Mesenteric fat pad (tissue), 1 donor: ENCODE measurements at places on chromosomes 4 and X. TPM values are rescaled to one million over a fixed set of nuclear protein-coding genes. Genes with fewer than 3 reads are reported as not detected.

GRCh38 chr4:151227731-151228130 is 49.2 kb upstream of the PRSS48 start:
- DNase-seq = no peak

GRCh38 chrX:42396136-42396535 is 381.8 kb downstream of the PPP1R2C start:
- DNase-seq = no peak

- no peak for DNase-seq
Measured at GRCh38 chrX:13994104-13994503, 35.6 kb downstream of the GEMIN8 start.

DNA sequence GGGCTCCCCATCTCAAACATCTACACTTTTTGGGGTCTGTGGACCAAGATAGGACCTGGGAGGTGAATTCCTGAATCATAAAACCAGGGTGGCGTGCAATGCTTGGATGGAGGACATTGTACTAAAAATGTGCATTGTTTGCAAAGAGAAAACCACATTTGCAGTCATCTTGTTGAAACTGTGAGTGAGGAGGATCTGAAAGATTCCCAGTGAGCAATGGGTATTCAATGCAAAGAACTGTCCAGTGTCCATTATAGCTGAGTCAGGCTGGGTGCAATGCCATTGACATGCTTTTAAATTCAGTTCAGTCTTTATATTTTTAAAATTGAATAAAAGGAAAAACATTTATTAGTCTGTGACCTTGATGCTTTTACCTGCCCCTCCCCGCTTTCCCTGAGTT is 215.7 kb downstream of the STK32B start:
- DNase-seq = no peak

- no peak for DNase-seq
Measured at GRCh38 chrX:131393426-131393825, 104.3 kb upstream of the IGSF1 start.

GRCh38 chr4:76457885-76458284 is 22.9 kb downstream of the SHROOM3 start:
- DNase-seq = no peak

DNA sequence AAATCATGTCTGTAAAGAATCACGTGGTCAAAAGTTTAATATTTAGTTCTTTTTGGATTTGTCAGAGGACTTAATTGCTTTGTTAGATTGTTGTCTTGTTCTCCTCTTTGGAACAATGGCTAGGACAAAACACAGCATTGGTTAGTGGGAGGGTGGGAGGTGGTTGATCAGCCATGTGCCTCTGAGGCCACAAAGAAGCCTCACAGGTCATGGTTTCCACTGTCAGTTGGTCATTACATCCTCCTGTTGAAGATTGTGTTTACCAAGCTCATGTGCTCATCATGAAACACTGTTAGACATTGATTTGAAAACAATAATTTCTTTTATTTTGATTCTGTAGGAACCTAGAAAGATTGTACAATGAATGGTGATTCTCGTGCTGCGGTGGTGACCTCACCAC is 31.9 kb downstream of the ADD1 start:
- DNase-seq = no peak

- no peak for DNase-seq
Measured at GRCh38 chr4:38667085-38667893, 3.3 kb downstream of the KLF3 start.

- DNase-seq = no peak
Measured at GRCh38 chr4:148951346-148951745, 509.1 kb upstream of the NR3C2 start.

GRCh38 chr4:26764231-26764630 is 96.4 kb upstream of the STIM2 start:
- no peak for DNase-seq

- no peak for DNase-seq
Measured at GRCh38 chrX:14738643-14739042, 134.2 kb downstream of the FANCB start.

- no peak for DNase-seq
Measured at GRCh38 chr4:38073596-38074234, 113.5 kb downstream of the PTTG2 start.

- DNase-seq = no peak
Measured at GRCh38 chr4:103626296-103626695, 93.5 kb downstream of the TACR3 start.

- DNase-seq = no peak
Measured at GRCh38 chr4:88549815-88550214, 26.2 kb upstream of the PYURF start.

DNA sequence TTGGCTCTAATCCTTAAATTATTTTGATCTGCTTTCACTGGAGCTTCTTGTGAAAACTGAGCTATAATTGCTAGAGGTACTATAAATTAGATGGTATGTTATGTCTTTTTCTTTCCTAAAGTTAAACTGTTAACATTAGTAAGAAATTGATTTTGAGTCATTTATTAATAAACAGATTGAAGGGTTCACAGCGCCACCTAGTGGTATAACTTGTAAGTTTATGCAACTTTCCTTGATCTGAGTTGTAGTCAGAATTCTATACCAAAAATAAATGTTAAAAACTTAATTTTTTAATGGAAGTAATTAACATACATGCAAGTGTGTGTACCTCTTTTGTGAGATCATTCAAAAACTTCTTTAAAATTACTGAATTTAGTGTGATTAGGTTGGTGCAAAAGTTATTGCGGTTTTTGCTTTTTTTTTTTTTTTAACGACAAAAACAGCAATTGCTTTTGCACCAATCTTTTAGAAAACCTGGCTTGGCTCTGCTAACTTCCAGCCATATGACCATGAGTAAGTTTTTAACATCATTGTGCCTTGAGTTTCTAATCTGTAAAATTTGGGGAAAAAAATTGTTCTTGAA is 151.5 kb downstream of the CENPC start:
- no peak for DNase-seq

- DNase-seq = no peak
Measured at GRCh38 chr4:159463235-159463634, 360.4 kb downstream of the RAPGEF2 start.

DNA sequence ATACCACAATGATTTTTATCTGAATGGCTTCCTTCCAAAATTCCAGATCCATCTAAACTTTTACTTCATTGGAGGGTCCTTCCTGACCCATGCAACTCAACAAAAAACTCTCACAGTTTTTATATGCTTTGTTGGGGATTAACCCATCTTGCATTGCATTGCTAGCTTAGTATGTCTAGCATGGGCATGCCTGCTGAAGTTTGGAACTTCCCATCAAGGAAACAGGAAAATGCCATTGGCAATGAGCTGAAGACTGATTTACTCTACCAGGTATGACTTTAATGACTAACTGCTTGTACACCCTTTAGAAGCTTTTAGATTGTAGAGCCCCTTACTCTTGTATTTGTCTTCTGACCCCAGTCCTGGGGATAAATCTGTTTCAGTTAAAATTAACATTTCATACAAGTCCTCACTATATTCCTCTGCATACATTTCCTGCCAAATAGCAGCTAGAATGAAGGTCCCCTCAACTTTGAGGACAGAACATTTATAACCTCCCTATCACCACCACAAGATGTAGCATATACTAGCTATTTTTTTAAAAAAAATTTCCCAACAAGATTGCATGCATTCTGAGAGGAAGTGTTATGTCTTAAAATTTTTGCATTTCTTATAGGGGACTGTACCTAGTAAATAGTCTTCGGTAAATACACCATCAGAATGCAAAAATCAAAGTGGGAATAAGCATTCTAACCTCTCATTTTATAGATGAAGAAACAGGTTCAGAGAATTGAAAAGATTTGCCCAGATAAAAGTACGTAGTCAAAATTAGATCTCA is 52.5 kb upstream of the ATXN3L start:
- DNase-seq = no peak

- DNase-seq = no peak
Measured at GRCh38 chrX:130120746-130121504, 10.6 kb upstream of the ELF4 start.

- no peak for DNase-seq
Measured at GRCh38 chr4:151029537-151029936, 14.5 kb upstream of the LRBA start.

DNA sequence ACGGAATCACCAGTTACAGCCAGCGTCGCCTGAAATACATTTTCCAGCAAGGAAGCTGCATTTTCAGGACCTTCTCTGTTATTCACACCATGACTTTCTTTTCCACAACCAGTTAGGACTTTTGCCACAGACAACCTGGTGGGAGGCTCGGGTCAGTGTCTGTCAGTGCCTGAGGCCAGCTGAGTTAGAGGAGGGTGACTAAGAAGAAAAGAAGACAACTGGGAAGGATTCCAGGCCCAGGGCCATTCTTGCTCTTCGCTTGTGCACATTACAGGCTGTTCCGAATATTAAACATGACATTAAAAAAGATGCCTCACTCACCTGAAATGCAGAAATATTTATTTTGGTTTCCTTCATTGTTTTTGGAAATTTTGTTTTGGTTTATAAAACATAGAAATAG is 21.4 kb upstream of the CENPU start:
- DNase-seq = no peak

DNA sequence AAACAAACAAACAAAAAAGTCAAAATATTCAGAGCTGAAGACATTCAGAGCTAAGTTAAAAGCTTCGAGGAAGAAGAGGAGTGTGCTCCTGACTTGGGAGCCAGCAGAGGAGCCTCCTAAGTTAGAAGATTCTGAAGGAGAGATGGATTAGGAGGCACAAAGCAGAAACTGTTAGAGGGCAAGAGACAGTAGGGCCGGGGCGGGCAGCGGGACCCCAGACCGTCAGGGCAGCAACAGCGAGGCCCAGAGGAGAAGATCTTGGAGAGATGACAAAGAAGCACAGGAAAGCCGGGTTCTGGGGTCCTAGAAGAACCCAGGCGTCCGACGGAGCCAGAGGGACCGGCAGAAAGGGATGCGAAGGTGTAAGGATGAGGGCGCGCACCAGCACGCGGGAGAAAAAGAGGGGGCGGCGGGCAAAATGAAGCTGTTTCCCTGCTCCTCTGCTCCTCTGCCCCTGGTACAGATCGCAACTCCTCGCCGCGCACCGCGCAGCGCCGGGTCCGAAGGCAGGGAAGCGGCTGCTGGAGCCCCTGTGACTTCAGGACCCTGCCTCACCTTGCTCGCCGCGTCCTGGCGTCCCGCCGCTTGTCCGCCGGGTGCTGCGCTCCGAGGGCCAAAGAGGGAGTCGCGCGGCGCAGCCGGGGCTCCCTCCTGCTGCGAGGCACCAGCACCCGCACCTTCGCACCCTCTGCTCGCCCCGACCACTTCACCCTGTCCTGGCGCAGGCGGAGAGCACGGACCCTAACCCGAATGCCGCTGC is 477 bp downstream of the KLHL13 start:
- DNase-seq = no peak

DNA sequence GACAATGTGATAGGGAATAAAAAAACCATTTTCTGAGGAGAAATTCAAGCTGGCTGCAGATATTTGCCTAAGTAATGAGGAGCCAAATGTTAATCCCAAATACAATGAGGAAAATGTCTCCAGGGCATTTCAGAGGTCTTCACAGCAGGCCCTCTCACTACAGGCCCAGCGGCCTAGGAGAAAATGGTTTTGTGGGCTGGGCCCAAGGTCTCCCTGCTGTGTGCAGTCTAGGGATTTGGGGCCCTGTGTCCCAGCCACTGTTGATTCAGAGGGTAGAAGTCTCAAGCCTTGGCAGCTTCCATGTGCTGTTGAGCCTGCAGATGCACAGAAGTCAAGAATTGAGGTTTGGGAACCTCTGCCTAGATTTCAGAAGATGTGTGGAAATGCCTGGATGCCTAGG is 778.7 kb downstream of the CENPC start:
- no peak for DNase-seq

- no peak for DNase-seq
Measured at GRCh38 chr4:153426207-153426885, 39.8 kb upstream of the TMEM131L start.

DNA sequence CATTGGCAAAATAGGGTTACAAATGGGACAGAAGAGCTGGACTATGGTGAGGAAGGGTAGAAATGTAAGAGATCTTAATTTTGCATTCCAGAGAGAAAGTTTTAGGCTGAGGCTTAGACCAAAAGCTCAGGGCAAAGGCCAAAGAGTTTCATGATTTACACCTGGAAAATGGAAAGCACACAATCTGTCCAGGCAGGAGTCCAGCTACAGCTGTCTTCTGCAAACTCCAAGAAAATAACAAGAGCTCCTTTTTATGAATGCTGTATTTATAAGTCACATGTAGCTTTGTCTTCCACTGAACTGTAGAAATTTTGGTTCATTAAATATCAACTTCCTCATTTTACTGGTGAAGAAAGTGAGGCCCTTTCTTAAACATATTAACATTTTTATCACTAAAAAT is 288.0 kb upstream of the ATOH1 start:
- no peak for DNase-seq

- DNase-seq = no peak
Measured at GRCh38 chr4:90769251-90769650, 642.1 kb downstream of the CCSER1 start.

GRCh38 chrX:109735202-109735744 is 2.2 kb upstream of the ACSL4 start:
- no peak for DNase-seq

- no peak for DNase-seq
Measured at GRCh38 chr4:48103483-48104139, 30.4 kb downstream of the TXK start.

DNA sequence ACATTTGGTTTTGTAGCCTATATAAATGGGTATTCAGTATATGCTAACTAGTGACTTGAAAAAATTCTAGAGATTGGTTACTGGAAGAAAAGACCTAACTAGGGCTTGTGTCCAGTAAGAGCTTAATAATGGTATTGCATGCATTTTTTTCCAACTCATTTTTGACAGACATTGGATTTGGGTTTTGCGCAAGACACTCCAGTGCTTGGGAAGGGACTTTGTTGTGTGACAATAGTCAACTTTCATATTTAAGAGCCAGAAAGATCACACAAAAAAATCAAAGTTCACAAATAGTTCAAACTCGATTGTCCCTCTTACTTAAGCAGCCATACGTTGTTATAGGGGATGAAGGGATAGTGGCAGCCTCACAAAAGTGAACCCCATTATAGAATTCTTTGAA is 1.2 kb upstream of the HSD17B11 start:
- no peak for DNase-seq

GRCh38 chr4:26862381-26862915 is 1.8 kb downstream of the STIM2 start:
- DNase-seq = no peak

GRCh38 chr4:153223427-153223801 is 19.2 kb downstream of the TRIM2 start:
- DNase-seq = no peak

- DNase-seq = no peak
Measured at GRCh38 chr4:107757283-107757682, 37.2 kb upstream of the PAPSS1 start.

NAA11 gene
- total RNA-seq = not detected

ZNF518B gene
- 23.5 TPM for total RNA-seq

SULT1B1 gene
- total RNA-seq = 5.4 TPM

HTN1 gene
- total RNA-seq = not detected

SRPK3 gene
- total RNA-seq = 0.74 TPM

ASB5 gene
- not detected for total RNA-seq

RNF128 gene
- total RNA-seq = 0.55 TPM

DIAPH2 gene
- total RNA-seq = 28.1 TPM

MBNL3 gene
- total RNA-seq = 14.6 TPM

RTL9 gene
- total RNA-seq = 0.22 TPM

EREG gene
- total RNA-seq = 4.1 TPM

PABPC1L2B gene
- total RNA-seq = not detected

ZNF732 gene
- total RNA-seq = 0.16 TPM

PGK1 gene
- total RNA-seq = 339 TPM

GPR34 gene
- total RNA-seq = 41.2 TPM
